ENCODE measurements at places on chromosomes 2 and 18. TPM values are rescaled to one million over a fixed set of nuclear protein-coding genes. Genes with fewer than 3 reads are reported as not detected.

- no peak for ATAC-seq
Measured at GRCh38 chr2:20334605-20335203, 15.9 kb downstream of the PUM2 start.

- no peak for ATAC-seq
Measured at GRCh38 chr2:215532844-215533243, 97.0 kb upstream of the FN1 start.

- ATAC-seq, result peak; percentile 81
Measured at GRCh38 chr2:109318150-109318948, 189.3 kb downstream of the SH3RF3 start.

GRCh38 chr2:157420771-157421323, 23.0 kb downstream of the CYTIP start:
- ATAC-seq, result no peak

GRCh38 chr2:64311948-64312621, 141.9 kb upstream of the LGALSL start:
- ATAC-seq, result peak; percentile 50

DNA sequence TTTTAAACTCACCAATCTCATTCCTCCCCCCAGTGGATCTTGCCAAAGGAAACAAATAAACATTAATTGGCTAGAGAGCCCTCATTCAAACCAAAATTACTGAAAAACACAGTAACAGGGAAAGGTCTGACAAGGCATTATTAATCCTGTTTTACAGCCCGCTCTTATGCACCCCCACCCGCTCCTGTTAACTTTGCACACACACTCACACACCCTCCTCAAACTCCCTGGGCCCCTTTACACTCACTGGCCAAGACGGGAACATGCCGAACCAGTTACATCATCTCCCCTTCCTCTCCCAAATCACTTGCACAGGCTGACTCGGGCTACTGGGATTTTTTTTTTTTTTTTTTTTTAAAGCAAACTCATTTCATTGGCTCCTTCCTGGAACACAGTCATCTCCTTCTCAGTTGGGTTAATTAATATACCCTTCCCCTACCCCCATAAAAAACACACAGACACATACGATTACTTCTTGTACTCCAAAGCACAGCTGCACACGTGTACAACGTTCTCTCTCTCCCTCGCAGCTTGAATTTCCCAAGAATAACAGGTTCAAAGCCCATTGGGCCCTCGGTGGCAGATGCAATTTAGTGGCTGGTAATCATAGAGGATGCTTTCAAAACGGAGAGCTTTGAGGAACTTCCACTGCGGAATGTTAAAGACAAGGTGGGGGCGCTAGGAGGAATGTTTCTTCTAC, 31.8 kb downstream of the KLF7 start:
- peak; percentile 75 for ATAC-seq

GRCh38 chr18:3593381-3593903, 143.5 kb downstream of the TGIF1 start:
- peak; percentile 64 for ATAC-seq

Gene AQP4
- 0.09 TPM for total RNA-seq

DNA sequence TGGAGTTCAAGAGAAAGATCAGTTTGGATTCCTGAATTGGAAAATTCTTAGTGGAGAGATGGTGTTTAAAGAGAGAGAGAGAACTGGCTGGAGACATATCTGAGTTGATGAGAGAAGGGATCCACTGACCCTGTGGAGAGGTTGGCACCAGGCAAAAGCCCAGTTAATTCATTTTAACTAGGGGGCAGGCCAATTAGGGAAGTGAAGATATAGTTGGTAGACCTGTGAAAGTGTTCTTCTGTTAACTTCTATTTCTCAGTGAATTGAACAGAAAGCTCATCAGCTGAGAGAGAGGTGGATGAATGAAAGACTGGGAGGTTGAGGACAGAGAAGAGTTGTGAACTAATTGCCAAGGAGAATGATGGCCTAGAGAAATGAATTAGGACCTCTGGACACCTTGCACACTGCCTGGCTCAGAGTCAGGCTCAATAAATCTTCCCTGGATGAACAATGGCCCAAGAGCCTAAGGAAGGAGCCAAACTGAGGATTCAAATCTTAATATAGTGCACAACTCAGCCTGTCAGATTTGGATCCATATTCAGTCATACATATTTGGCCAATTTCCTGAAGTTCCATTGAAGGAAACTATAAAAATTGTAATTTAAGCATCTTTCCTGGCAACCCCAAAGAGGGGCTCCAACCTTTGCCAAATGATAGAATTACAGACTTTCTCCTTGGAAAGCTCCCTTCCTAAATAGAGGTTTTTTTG, 82.2 kb upstream of the RMDN2 start:
- ATAC-seq, result no peak

GRCh38 chr2:71932037-71932779, 215.5 kb downstream of the CYP26B1 start:
- ATAC-seq, result no peak

GRCh38 chr2:68765739-68766375, 31.2 kb downstream of the ARHGAP25 start:
- ATAC-seq, result no peak

Gene DNER
- total RNA-seq, result 63.1 TPM

Gene FABP1
- total RNA-seq, result 0.36 TPM

GRCh38 chr18:58496231-58496630, 132.7 kb downstream of the ALPK2 start:
- no peak for ATAC-seq

- peak; percentile 4 for ATAC-seq
Measured at GRCh38 chr2:70977605-70978205, 725 bp upstream of the ANKRD53 start.

Data from motor neuron (in vitro differentiated cells).